ENCODE measurements at places on chromosomes 12 and 14.

GRCh38 chr14:103539056-103539825 lies 10.2 kb downstream of the TRMT61A start:
- no peak for DNase-seq

GRCh38 chr14:55556929-55557623 lies 22.9 kb upstream of the KTN1 start:
- DNase-seq = no peak

GRCh38 chr14:103108749-103109207 lies 14.3 kb downstream of the EXOC3L4 start:
- DNase-seq = no peak

DNA sequence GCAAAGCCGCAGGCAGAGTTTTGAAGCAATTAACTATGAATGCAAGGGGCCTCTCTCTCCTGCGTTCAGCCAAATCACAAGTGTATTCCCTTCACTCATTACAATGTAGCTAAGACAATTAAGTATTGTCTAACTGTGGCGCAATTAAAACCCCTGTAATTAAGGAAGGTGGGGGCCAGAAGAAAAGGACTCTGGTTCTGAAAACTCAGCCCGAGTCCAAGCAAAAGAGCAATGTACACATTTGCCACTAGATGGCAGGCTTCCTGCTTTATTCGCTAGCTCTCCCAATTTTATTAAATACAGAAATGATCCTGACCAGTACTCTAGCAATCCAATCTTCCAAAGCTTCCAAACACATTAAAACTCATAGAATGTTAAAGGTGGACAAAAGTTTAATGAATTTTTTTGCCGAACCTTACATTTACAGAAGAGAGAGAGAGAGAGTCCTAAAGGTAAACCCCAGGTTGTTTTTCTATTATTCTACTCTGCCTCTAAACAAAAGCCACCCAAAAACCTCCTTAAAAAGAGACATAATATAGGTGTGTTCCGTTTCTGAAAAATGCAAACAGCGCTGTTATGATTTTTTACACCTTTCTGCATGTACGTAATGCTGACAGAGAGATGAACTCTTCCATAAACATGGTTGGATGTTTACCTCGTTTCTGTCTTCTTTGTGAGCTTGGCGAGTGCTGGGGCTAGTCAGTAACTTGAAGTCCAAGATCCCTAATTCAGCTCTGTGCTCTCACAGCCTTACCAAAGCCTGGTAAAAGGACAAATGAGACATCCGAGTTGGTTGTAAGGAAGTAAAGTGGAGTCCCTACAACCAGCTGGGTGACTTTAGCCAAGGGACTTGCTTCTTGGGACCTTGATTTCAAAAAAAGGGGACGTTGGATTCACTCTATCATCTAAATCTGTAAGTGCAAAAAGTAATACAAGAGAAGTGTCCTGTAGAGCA lies 50.9 kb upstream of the VASH1 start:
- DNase-seq = no peak

GRCh38 chr12:110874781-110875180 lies 28.0 kb downstream of the CCDC63 start:
- DNase-seq = no peak

- DNase-seq = no peak
These were observed 16.7 kb upstream of the NEDD1 start for GRCh38 chr12:96890331-96890730.

- no peak for DNase-seq
These were observed 183.6 kb downstream of the CRADD start for GRCh38 chr12:93860668-93861373.

DNA sequence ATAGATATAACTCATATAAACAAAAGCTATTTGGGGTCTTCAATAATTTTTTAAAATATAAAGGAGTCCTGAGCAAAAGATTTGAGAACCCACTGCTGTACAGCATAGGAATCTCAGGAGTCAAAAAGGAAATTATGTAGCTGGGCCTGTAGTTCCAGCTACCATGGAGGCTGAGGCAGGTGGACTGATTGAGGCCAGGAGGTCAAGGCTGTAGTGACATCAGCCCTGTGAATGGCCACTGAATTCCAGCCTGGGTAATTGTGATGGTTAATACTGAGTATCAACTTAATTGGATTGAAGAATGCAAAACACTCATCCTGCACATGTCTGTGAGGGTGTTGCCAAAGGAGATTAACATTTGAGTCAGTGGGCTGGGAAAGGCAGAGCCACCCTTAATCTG lies 10.5 kb downstream of the CERS5 start:
- no peak for DNase-seq

DNA sequence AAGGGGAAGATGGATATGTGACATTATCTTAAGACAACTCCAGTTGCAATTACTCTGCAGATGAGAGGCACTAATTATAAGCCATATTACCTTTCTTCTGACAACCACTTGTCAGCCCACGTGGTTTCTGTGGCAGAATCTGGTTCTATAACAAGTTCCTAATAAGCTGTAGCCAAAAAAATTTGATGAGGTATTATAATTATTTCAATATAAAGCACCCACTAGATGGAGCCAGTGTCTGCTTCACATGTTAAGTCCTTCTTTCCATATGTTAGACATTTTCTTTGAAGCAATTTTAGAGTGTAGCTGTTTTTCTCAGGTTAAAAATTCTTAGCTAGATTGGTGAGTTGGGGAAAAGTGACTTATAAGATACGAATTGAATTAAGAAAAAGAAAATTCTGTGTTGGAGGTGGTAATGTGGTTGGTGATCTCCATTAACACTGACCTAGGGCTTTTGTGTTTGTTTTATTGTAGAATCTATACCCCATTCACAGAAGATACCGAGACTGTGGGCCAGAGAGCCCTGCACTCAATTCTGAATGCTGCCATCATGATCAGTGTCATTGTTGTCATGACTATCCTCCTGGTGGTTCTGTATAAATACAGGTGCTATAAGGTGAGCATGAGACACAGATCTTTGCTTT lies 36.9 kb downstream of the PSEN1 start:
- DNase-seq = no peak

DNA sequence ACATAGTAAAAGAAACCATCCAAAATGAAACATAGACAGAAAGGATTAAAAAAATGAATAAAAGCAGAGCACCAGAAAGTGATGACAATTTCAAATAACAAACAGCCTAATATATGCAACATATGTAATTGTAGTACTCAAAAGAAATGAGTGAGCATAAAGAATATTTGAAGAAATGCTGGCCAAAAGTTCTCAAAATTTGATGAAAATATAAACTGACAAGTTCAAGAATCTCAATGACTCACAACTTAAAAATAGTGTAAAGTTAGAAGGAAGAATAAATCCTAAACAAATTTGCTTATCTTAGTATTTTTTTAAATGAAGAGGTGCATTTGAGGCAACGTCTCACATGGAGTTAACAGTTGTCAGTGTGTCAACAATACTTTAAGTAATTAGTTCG lies 498.9 kb downstream of the SLC6A15 start:
- no peak for DNase-seq

- no peak for DNase-seq
These were observed 122.1 kb downstream of the MED13L start for GRCh38 chr12:116155383-116155782.

- no peak for DNase-seq
These were observed 100.4 kb upstream of the PPFIA2 start for GRCh38 chr12:81859521-81859920.

DNA sequence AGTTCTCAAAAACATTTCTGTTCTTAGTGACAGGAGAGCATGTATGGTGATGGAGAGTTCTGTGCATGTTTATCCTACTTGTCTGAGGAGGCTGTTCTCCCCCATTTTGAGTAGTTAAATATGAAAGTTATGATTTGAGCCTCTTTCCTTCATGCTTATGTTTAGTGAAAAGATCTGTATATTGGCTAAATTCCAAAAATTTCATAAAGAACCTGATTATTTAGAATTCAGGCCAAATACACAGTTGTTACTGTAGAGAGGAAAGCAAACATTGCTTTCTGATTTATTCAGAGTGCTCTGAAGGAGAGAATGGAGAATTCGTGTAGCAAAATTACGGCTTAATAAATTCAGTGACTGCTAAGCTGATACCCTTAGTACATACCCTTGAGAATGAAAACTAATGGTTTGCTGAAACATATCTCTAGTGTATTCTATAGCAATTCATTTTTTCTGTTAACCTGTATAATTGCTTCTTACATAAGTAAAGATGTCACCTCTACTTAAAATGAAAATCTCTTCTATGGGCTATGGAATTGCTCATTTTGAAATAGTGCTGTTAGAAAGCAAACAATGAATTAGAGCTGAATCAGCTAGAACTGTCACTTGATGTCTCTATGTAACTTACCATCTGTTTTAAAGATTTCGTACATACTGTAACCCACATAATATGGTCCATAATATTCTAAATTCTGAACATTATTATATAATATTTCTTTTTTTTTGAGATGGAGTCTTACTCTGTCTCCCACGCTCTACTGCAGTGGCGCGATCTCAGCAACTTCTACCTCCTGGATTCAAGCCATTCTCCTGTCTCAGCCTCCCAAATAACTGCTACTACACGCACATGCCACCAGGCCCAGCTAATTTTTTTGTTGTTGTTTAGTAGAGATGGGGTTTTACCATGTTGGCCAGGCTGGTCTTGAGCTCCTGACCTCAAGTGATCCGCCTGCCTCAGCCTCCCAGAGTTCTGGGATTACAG lies 417.0 kb upstream of the RGS6 start:
- DNase-seq = no peak

DNA sequence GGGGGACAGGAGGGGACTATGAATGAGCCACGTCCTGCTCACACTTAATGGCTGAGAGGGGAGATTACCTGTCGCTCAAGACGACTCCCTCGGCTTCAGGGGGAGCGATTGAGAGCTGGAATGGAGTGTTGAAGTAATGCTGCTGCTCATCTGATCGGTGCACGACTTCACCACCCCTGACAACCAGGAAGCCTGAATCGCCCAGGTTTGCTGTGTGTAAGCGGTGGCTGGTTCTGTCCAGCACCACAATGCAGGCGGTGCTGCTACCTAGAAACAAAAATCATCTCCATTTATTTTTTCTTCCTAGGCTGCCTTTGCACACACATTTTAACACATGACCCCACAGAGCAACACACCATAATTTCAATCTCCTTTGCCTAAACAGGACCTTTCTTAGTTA lies 37.3 kb downstream of the PPTC7 start:
- no peak for DNase-seq

- no peak for DNase-seq
These were observed 14.7 kb downstream of the GPR132 start for GRCh38 chr14:105050551-105050897.

DNA sequence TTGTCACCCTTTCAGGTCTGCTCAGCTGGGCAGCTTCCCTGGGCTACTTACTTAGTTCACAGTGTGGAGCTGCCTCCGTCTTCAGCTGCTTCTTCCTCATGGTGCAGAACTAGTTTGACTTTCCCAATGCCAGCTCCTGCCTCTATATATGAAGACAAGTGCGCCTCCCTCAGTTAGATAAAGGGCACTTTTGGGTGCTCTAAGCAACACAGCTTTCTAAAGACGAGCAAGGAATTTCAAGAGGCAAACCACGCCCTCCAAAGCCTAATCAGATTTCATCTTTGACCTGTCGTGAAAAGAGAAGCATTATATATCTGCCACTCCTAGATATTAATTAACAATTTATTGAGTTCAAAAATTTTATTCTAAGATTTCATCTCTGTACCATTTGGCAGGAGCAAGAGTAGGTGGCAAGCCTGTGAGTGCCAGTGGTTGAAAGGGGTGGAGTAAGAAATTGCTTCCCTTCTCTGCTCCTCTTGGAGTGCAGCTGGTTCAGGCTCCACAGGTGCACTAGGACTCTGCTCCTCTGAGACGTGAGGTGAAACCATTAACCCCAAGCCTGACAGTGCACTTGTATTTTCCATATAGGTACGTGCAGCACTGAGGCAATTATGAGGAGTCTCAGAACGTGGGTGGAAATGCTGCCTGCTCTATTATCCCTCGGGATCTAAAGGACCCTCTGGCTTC lies 2.1 kb upstream of the SLC11A2 start:
- no peak for DNase-seq

DNA sequence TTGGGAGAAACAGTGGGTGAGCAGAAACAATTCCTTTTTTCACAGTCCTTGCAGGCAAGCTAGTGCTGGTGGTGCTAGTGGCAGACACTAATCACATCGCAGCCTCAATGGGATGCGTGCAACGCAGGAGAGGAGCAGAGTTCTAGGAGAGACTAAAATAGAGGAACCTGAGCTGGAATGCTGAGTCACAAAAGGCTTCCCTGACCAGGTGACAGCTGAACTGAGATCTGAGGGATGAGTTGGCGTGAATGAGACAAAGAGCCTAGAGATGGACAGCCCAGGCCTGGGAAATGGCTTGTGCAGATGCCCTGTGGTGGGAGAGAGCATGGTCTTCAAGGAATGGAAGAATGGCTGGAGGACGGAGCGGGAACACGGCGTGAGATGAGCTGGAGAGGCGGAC lies 25.8 kb downstream of the ACADS start:
- DNase-seq = no peak

GRCh38 chr12:121783766-121784165 lies 9.7 kb downstream of the RHOF start:
- DNase-seq = no peak

DNA sequence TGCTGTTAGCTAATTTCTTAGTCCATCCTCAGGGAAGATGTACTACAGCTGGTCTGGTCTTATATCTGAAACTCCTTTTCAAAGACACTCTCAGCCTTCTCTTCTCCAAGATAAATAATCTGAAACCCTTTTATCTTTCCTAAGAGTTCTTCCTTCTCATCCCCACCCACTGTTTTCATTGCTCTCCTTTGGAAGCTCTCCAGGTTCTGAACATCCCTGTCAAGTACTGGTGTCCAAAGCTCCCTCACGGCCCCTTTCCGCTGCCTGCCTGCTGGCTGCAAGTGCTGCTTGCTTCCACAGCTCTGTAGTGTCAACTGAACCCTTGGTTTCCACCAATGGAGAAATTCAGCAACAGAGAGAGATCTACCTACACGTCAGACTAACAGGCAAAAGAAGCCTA lies 6.6 kb upstream of the SLC6A13 start:
- no peak for DNase-seq

DNA sequence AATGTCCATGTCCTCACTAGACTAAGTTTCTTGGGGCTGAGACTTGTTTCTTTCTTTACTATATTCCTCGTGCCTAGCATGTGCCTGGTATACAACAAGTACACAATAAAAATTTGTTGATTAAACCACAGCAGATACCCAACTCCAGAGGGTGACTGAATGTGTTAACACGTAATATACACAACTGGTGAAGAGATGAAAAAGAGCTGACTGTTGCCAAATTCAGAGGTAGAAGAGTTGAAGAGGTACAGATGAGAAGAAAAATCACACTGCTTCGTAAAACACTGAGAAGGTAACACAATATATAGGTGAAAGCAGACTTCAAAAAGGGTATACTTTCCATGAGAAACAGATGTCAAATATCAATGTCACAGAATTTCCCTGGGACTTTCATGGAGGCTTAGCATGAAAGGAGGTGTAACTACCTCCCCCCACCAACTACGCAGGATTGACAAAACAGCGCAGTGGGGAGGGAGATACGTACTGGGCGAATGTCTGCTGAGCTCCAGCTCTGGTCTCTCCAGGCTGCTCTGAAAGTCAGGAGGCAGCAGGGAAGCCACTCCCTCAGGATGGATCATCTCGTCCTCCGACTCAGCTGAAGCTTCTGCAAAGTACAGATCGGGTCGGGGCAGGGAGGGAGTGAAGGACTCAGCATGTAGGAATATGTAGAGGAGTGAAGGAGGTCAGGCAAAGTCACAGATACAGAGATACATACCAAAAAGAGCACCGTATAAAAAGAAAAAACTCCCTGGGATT lies 5.3 kb downstream of the ACIN1 start:
- no peak for DNase-seq

- DNase-seq = no peak
These were observed 953 bp downstream of the MAPK1IP1L start for GRCh38 chr14:55052269-55052930.

Measured in forelimb muscle (tissue), 1 donor.